ENCODE measurements at places on chromosomes 11 and 22.

DNA sequence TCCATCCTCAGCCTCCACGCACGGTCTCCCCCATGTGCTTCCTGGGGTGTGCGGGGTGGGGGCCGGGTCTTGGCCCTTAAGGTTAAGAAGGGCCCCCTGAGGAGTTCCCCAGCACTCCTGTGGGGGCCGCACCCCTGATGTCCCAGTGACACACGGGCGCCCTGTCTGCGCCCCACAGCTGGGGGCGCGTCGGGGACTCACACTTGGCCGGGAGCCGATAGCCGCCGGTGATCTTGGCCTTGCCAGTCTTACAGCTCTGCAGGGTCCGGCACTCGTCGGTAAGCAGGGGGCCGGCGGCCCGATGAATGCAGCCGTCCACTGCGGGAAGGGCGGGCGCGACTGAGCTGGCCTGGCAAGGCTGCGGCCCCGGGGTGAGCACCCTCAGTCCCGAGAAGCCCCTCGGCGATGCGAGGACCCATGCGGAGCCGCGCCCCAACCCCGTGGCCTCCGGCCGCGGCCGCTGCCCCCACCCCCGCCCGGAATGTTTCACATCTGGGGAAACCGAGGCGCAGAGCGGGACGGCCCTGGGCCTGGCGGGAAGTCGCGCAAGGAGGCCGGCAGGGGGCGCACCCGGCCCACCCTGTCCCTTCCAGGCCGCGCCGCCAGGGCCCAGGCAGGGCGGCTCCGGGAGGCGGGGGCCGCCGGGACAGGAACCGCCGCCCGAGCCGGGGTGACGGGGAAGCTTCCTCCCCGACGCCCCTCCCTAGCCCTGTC lies 13.9 kb downstream of the OTUB1 start:
- DNase-seq, result no peak

DNA sequence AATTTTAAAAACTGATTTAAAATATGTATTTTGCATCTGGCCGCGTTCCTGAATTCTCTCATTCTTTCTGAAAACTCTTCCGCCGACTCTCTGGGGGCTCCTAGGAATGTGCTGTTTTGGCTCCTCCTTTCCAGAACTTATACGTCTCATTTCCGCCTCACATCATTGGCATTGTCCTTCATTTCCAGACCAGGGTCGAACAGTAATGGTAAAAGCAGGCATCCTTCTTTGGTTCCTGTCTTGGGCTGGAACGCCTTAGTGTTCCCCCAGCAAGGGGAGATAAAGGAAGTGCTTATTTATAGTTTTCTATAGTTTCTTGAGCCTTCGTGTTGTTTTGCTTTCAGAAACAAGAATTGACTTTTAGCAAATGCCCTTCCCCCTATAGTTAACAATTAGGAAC lies 10.9 kb upstream of the TNNT3 start:
- DNase-seq, result no peak

- no peak for DNase-seq
Measured at GRCh38 chr11:104073950-104074705, 37.7 kb downstream of the DDI1 start.

GRCh38 chr11:65858681-65859087 lies 704 bp upstream of the CFL1 start:
- DNase-seq, result no peak

DNA sequence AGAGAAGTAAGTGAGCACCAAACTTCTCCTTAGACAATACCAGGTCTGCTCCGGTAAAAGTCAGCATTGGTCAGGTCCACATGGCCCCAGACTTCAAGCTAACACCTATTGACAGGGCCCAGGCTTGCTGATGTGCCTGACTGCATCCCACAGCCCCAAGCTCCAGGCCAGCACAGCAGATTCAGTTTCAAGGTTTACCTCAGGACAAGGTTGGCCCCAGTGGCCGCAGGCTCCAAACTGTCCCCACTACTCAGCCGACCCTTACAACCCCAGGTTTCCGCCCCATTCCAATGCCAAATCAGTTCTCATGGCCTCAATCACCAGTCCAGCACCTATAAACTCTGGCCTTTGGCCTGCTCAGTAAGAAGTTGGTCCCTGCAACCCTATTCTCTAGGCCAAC lies 39.4 kb downstream of the OR4C6 start:
- no peak for DNase-seq

DNA sequence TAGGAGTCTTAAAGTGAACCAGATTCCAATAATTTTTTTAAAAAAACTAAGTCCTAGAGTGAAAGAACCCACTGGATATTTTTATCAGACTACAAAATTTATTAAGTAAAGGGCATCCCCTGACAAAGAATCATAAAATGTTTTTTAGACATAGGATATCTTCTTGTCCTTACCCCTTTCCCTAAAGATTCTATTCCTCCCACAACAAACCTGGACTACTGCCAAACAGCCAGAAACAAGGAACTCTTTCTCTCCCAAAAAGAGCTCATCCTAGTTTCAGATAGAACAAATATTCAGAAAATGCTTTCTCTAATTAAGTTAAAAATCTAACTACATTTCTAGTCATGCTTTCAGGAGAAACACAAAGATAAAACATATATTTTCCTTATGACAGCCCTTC lies 327.1 kb downstream of the FAM181B start:
- no peak for DNase-seq

GRCh38 chr22:30027169-30027568 lies 53.1 kb upstream of the HORMAD2 start:
- DNase-seq, result no peak

DNA sequence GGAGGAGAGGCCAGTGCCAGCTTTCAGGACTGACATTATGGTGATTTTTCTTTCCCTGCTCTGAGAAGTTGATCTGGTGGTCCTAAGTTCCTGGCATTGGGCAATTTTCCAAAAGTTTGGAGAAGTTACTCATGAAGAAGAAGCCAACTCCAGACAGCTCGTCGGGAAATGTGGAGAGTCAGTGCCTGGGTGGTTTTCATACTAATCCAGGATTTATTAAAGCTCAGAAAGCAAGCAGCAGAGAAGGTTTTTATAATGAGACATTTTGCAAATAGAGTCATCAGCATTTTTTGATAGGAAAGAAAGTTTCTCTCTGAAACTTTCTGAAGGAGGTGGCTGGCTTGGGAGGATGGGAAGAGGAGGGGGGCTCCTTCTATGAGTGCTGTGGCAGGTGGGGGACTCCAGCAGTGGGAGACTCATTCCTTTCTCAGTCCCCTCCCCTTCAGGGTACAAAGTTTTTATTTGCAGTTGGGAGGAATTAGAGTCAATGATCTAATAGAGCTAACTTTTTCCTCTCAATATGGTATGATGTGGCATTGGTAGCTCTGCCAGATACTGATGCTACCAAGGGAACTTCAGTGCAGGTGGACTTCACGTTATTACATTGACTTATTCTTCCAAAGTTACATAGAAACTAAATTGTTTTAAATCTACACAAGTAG lies 55.4 kb downstream of the LIF start:
- DNase-seq, result no peak

DNA sequence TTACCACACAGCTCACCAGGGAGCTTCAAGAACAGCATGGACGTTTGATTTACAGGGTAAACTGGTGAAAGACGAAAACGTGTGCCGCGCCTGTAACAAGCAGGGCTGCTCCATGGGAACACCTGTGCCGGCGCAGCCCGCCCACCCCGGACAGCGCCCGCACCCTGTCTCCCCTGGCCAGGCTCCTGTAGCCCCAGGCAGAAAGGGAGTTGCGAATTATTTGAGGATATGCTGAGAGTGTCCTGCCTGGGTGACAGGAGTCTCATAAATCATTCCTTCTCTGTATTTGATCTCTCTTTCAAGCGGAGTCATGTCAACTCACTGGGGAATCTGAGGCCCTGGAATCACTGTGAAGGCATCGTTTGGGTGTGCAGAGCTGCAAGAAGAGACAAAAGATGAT lies 804.3 kb downstream of the OPCML start:
- DNase-seq, result no peak

- DNase-seq, result no peak
Measured at GRCh38 chr22:30432520-30432919, 7.0 kb downstream of the MTFP1 start.

DNA sequence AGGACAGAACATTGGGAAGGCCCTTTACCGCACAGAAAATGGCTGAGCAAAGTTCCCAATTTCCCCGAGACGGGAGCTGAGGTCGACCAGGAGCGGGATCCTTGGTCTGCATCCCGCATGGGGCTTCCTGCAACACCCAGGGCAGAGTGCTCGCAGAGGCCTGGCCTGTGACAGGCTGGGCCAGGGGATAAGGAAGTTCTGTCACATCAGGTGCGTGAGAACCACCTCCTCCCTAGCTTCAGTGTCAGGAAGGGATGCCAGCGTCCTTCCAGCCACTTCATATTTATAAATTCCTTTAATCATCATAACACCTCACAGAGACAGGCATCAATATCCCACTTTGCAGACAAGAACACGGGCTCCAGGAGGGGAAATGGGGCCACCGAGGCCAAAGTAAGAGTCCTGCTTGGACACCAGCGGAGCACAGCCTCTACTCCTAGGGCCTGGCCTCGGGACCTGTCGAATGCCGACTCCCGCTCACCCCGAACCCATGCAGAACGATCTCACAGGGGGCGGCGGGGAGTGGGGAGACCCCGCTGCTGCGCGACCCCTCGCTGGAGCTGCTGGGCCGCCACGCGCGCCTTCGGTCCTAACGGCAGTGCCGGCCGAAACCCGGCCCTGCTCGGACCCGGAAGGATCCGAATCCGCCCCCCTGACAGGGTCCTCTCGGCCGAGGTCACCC lies 532 bp downstream of the BET1L start:
- no peak for DNase-seq

DNA sequence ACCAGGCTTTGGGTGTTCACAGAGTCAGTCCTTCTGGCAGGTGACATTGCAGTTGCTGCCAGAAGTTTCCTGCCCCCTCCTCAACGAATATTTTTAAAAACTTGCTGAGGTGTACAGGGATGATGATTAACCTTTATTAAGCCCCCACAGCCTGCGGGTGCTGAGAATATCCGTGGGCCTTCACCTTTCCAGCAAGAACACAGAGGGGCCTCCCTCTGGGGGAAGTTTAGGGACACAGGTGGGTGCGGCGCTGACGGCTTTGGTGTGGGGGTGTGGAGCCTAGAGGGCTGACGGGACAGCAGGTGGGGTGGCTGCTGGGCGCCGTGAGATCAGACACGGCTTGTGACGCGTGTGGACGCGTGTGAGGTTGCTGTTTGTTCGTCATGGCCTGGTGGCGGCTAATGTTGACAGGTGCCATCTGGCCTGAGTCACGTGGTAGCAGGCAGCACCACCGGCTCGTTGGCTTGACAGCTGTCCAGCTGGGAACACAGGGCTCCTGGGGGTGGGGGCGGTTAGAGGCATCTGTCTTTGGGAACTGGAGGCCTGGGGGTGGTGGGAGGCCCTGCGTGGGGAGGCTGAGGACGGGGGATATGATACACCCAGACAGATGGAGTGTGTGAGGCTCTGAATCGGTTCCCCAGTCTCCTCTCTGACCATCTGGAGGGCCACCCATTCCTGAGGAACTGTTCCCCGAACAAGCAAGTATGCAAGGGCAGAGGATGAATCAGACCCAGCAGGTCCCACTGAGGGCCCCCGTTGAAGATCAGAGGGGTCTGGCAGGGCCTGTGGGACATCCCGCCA lies 12.5 kb upstream of the LRRC10B start:
- no peak for DNase-seq

DNA sequence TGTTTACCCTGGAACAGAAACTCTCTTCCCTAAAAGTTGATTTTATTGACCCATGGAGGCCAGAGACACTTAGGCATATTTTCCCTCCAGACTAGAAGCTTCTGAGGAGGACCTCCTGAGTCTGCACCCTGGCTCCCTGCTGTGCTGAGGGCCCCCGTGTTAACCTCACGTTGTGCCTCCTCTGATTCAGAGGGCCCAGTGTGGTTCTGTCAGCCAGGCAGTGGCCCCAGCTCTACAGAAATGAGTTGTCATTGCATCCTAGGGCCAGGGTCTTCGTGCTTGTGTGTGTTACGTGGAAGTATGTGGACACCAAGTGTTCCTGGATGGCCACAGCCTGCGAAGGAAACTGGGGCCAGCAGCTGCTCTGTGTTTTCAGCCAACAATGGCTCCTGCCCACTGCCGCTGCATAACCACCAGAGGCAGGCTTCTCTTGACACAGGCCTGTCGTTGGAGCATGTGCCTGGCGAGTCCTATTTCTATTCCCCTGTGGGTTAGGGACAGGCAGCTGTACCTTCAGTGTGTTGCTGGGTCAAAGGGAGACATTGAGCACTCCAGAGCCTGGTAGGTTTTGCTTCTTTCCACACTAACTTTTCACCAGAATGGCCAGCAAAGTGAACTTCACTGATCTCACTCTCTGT lies 44.5 kb downstream of the MED15 start:
- no peak for DNase-seq

GRCh38 chr11:19474211-19474610 lies 233.5 kb upstream of the E2F8 start:
- no peak for DNase-seq

- no peak for DNase-seq
Measured at GRCh38 chr11:10955616-10956015, 97.8 kb upstream of the ZBED5 start.

GRCh38 chr11:120432056-120433018 lies 79.2 kb upstream of the GRIK4 start:
- peak; percentile 98 for DNase-seq

DNA sequence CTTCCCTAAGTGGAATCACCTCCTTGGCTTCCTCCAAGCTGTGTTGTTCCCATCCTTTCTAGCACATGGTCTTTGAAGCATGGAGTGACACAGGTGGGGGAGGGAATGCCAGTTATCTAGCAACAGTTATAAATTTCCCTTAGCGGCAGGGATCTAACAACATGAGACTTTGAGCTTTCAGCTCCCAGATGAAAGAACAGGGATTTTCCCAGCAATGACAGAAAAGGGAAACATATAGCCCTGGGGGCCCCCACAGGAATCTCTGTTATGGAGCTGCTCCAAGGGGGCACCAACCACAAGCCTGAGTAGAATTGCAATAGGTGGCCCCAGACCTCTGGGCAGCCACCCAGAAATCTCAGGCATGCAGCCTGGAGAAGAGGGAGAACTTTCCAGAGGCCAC lies 163.0 kb downstream of the GRIK4 start:
- DNase-seq, result no peak

DNA sequence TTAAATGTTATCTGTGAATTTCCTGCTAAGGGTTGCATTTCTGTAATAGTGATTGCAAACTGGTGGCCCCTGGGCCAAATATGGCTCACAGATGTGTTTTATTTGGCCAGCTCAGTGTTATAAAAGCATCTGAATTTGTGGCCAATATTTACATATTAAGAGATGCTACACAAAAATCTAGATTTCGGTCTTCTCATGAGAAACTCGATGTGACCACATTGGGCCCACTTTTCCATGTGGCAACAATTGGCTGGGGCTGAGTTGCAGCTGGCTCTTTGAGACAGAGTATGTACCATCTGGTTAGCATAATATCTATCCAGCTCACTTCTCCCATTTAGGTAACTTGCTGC lies 244.5 kb upstream of the POU2AF2 start:
- no peak for DNase-seq

GRCh38 chr22:50698546-50698945 lies 25.9 kb downstream of the SHANK3 start:
- no peak for DNase-seq

GRCh38 chr11:67056267-67057204 lies at the start of gene RHOD:
RHOD (plus strand) TSS chr11:67056847; CDS start chr11:67056903, 56 bp downstream.
- DNase-seq, result no peak

DNA sequence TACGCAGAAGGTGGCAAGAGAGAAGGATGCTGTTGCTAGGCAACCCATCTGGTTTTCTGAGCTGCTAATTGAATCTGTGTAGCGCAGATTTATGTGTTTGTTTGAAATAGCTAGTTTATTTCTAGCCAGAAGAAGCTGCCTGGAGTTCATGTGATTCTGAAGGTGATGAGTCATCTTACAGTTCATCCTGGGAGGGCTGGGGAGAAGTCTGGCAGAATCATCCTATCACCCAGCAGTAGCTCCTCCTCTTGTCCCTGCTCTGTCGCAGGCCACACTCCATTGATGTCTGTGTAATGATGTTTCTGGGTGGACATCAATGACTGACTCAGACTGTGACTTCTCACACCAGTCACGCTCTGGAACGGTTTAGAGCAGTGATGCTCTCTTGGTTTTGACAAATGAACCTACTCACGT lies 4.8 kb upstream of the FBXO7 start:
- no peak for DNase-seq

Measured in SW 1271 (cell line).